ENCODE measurements at places on chromosomes 2 and 18. TPM values are rescaled to one million over a fixed set of nuclear protein-coding genes. Genes with fewer than 3 reads are reported as not detected.

The SPEG gene
- 8.8 TPM for total RNA-seq

The SERPINB11 gene
- total RNA-seq = not detected

The RAB6C gene
- not detected for total RNA-seq

The DPP4 gene
- total RNA-seq = 38.5 TPM

The SMC6 gene
- total RNA-seq = 19.1 TPM

The ADRA2B gene
- not detected for total RNA-seq

The REG3A gene
- total RNA-seq = not detected

The NTSR2 gene
- not detected for total RNA-seq

The RHOB gene
- 7.9 TPM for total RNA-seq

The KCNJ13 gene
- total RNA-seq = not detected

The GKN2 gene
- total RNA-seq = not detected

DNA sequence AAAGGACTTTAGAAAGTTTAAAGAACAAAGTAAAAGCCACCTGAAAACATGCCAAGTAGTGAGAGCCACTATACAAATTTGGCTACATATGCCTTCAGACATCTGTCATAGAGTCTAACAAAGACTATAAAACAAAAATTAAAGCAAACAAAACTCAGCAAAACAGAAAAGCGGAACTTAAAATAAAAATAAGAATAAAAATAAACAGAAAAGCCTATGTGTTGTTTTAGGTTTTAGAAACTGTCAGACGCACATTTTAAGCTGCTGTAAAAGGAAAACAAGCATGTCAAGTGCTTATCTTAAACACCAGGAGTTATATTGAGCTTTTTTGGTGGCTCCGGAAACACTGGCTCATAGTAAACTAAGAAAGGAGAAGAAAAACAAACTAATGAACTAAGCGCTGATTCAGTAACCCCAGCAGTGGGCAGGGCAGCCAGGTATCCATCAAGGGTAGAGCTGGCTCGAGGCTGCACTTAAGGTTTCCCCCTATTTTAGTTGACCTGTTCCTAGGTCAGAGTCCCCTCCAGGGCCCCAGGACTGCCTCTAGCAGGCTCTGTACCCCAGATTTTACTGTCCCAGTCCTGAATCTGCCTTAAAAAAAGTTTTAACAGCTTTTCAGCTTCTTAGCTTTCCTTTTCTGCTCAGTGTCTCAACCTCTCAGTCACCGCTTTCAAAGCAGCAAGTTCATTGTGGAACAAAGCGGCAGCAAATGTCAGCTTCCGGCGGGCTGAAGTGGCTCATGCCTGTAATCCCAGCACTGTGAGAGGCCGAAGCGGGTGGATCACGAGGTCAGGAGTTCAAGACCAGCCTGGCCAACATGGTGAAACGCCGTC lies 15.4 kb upstream of the RMC1 start:
- peak overlapping the region; percentile 41 for H3K27ac ChIP-seq
- H3K36me3 ChIP-seq = no peaks in the 10 kb centered on the region
- peak; percentile 30 for DNase-seq
- H3K4me1 ChIP-seq = peaks cover 8% of the 10 kb centered on the region

GRCh38 chr2:130878933-130879332 lies 42.2 kb downstream of the ARHGEF4 start:
- no peaks in the 10 kb centered on the region for H3K36me3 ChIP-seq
- no peak overlapping the region for H3K27ac ChIP-seq
- DNase-seq = no peak
- no peaks in the 10 kb centered on the region for H3K4me1 ChIP-seq
- no peaks in the 10 kb centered on the region for H3K27me3 ChIP-seq

DNA sequence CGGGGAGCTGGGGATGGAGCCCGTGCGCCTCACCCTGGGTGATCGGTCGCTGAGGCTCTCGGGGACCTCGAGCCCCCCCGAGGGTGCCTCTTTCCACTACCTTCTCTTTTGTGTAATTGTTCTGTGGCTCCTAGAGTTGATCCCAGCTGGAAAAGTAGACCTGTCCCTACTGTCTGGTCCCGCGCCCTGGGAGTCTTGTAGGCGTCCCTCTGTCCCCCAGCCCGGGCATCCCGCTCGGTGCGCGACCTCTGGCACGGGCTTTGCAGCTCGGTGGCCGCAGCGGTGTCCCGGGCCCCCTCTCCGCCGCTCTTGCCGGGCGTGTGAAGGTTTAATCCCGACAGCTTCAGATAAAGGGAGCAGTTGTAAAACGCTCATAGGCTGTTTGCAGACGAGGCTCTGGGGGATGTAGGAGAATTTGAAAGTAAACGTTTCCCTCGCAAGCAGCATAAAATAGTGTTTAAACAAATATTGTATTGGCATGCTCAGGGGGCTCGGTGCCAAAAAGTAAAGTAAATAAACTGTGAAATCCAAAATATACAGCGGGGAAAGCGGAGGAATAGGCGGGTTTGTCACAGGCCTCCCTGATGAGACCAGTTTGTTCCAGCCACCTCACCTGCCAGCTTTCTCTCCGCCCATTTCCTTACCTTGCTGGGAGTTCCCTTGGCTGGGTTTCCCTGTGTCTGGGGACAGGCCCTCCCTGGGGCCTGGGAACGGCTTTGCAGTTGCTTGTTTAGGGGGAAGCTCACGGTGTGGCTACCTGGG lies 1.9 kb downstream of the GLI2 start:
- peaks cover 21% of the 10 kb centered on the region for H3K27me3 ChIP-seq
- no peak for DNase-seq
- no peaks in the 10 kb centered on the region for H3K36me3 ChIP-seq
- H3K27ac ChIP-seq = no peak overlapping the region

GRCh38 chr2:24262421-24262970 lies 87.6 kb downstream of the FAM228A start:
- H3K27ac ChIP-seq = no peak overlapping the region
- H3K4me3 ChIP-seq = no peak overlapping the region
- peaks cover 25% of the 10 kb centered on the region for H3K36me3 ChIP-seq
- DNase-seq = no peak

DNA sequence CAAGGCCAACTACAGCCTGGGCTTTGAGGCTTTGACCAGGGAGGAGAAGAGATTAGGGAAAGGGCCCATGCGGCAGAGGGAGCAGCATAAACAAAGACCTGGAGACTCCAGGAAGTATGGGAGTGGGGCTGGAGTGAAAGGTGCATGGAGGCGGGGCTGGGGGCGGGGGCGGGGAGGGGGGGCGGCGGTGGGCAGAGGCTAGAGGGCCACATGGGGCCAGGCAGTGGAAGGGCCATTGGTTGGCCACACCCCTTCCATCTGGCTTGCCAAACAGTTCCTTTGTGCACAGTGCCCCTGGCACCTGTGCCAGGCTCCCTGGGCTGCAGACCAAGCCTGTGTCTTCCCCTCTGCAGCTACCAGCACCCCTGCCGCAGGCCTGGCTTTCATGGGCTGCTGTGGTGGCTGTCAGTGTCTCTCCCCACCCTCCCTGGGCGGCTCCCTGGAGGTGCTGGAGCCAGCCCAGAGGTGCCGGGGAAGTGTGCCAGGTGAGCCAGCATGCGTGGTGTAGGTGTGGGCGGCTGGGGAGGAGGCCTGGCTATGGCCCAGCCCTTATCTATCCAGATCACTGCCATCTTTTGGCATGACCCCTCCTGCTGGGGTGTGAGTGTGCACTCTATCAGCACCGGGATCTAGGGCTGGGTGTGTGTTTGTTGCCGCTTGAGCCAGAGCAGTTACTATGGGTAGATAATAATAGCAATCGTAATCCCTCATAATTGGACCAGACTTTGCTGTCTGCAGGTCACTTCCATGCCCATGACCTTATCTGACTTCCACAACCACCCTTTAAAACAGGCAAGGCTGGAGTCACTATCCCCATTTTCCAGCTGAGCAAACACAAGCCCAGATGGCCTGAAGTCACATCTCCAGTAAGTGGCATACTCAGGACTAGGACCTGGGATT lies 30.5 kb downstream of the DNMT3A start:
- H3K4me1 ChIP-seq = peaks cover 90% of the 10 kb centered on the region
- peaks cover 22% of the 10 kb centered on the region for H3K36me3 ChIP-seq
- H3K27ac ChIP-seq = no peak overlapping the region
- H3K4me3 ChIP-seq = no peak overlapping the region

- no peak overlapping the region for H3K4me3 ChIP-seq
- no peak overlapping the region for H3K27ac ChIP-seq
- H3K27me3 ChIP-seq = no peaks in the 10 kb centered on the region
- peaks cover 27% of the 10 kb centered on the region for H3K36me3 ChIP-seq
- DNase-seq = no peak
Measured at GRCh38 chr2:96819128-96819875, 3.2 kb downstream of the CNNM3 start.

DNA sequence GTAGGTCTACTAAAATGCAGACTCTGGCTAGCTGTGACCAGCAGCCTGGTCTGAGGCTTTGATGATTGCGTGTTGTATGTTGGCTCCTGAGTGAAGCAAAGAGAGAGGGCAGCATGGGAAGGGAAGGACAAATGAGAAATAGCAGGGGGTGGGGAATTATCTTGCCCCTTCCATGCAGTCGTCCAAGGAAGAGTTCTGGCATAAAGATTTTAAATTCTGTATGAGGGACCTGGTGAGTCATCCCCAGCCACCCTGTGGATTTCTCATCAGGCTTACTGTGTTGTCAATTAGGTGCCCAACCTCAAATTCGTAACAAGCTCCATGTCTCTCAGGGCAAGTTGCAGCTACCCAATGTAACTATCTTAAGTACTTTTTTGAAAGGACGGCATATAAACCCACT lies 72.1 kb upstream of the NOSTRIN start:
- H3K4me3 ChIP-seq = no peak overlapping the region
- no peaks in the 10 kb centered on the region for H3K27me3 ChIP-seq

- H3K4me1 ChIP-seq = no peaks in the 10 kb centered on the region
- H3K27me3 ChIP-seq = no peaks in the 10 kb centered on the region
- DNase-seq = no peak
- H3K36me3 ChIP-seq = no peaks in the 10 kb centered on the region
Measured at GRCh38 chr2:227241005-227241404, 76.6 kb downstream of the COL4A3 start.

DNA sequence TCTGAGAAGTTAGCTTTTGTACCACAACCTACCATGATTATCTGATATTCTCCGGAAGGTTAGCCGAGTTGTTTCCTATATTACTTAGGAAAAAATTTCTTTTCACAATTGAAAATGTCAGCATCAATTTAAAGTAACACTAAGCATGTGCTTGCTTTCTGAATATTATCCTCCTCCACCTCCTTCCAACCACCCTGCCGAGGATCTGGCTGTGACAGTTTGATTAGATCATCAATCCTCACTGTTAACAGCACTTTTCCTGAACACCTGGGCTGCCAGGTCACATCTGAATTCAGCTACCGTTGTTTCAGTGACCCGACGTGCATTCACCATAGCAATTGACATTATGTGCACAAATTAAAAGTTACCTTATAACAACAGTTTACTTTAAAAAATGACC lies 207.0 kb downstream of the ZNF407 start:
- no peak overlapping the region for H3K4me3 ChIP-seq
- no peaks in the 10 kb centered on the region for H3K27me3 ChIP-seq
- no peak overlapping the region for H3K27ac ChIP-seq
- no peak for DNase-seq

DNA sequence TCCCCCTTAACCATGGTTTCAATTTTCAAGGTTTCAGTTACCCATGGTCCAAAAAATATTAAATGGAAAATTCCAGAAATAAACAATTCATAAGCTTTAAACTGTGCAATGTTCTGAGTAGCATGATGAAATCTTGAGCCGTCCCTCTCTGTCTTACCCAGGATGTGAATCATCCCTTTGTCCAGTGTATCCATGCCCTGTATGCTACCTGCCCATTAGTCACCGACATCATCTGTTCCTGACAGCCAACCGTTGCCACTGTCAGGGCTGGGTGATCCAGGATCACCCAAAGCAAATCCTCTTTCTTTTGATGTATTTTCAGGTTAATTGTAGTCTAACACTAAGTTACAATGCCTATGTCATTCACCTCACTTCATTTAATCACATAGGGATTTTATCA lies 15.7 kb upstream of the OLA1 start:
- H3K4me3 ChIP-seq = no peak overlapping the region
- no peak overlapping the region for H3K27ac ChIP-seq
- DNase-seq = no peak
- no peaks in the 10 kb centered on the region for H3K4me1 ChIP-seq
- H3K36me3 ChIP-seq = no peaks in the 10 kb centered on the region

DNA sequence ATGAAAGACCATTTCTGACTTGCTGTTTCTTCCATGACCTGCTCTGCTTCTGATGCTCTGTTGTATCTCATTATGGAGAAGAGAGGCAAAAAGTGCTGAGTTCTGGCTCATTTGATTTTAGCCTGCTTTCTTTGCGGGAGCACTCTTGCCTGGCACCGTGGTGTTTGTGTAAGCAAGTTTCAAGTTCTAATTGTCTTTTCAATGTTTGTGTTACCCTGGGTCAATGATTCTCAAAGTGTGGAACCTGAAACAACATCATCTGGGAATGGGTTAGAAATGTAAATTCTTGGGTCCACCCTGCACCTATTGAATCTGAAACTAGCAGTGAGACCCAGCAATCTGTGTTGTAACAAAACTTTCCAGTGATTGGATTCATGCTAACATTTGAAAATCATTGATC lies 85.5 kb upstream of the STON1 start:
- no peaks in the 10 kb centered on the region for H3K36me3 ChIP-seq
- no peaks in the 10 kb centered on the region for H3K27me3 ChIP-seq
- peaks cover 76% of the 10 kb centered on the region for H3K4me1 ChIP-seq
- no peak for DNase-seq
- H3K4me3 ChIP-seq = no peak overlapping the region

- H3K4me1 ChIP-seq = no peaks in the 10 kb centered on the region
- no peak overlapping the region for H3K27ac ChIP-seq
- H3K36me3 ChIP-seq = no peaks in the 10 kb centered on the region
Measured at GRCh38 chr2:191481305-191482070, 196.4 kb upstream of the NABP1 start.

DNA sequence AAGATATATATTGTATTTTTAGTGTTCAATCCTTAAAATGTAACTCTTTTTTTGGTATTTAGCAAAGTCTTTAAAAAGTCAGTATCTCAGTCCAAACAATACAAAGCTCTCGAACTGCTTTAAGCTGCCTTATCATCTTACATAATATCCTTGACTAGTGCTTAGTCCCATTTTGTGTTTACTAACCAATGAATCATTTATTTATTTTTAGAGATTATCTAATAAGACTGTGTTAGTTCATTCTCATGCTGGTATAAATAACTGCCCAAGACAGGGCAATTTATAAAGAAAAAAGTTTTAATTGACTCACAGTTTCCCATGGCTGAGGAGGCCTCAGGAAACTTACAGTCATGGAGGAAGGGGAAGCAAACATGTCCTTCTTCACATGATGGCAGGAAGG lies 248.3 kb upstream of the KYNU start:
- H3K4me3 ChIP-seq = no peak overlapping the region
- H3K27ac ChIP-seq = no peak overlapping the region
- H3K4me1 ChIP-seq = no peaks in the 10 kb centered on the region
- H3K27me3 ChIP-seq = no peaks in the 10 kb centered on the region
- no peak for DNase-seq

DNA sequence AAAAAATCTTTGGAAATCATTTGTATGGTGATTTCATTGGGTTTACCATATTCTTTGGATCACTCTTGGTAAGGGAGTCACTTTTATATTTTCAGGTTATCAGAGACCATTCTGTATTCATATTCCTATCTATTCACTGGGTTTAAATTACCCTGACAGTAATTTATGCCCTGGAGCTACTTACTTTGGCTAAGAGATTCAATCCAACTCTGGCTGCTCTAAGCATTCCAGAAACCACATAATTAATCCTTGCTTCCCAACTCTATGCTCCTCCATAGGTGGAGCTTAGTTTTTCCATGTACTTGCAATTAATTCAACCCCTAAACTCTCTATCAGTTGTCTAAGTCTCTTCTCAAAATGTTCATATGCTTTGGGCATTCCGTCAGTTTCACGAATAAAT lies 336.3 kb downstream of the AGPS start:
- no peaks in the 10 kb centered on the region for H3K27me3 ChIP-seq
- no peaks in the 10 kb centered on the region for H3K36me3 ChIP-seq
- no peak for DNase-seq
- no peak overlapping the region for H3K27ac ChIP-seq

- DNase-seq = no peak
- H3K36me3 ChIP-seq = peaks cover 20% of the 10 kb centered on the region
- no peak overlapping the region for H3K4me3 ChIP-seq
Measured at GRCh38 chr2:33581872-33582271, 17.2 kb downstream of the FAM98A start.
